GM06990 (cell line): ENCODE measurements at places on chromosomes 3 and 15.

DNA sequence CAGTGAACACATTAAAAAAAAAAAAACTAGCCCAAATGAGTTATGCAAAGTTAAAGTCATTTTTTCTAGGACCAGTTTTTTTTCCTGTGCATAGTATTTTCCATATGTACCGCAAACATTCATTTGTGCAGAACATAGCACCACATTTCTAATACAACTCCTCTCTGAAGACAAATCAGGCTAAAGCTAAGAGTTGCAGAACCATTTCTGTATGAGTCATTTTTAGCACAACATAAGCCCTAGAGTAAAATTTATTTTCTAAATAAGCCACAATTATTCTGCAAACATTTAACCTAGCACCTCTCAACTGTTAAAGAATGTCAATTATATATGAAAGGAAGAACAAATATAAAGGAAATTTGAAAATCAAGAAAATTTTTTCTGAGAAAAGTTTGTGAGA is 375.8 kb downstream of the TIGIT start:
- DNase-seq, result no peak

GRCh38 chr15:31214864-31215489 is 111.7 kb upstream of the KLF13 start:
- no peak for DNase-seq

DNA sequence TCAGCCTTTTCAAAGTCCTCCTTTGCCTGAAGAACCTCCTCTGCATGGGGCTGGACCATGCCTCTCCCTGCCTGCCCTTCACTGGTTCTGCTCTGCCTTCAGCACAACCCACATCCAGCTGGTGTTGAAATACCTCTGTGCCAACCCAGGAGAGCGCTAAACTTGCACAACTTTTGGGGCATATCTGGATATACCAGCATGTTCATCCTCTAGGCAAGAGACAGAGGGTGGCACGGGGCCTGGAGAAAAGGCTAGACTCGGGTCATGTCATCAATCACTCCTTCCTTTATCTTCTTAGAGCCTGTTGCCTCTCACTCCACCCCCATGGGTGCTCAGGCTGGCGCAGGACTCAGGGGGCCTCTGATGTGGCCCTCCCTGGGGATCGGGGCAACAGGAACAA is 4.8 kb downstream of the SEMA4B start:
- DNase-seq, result no peak

DNA sequence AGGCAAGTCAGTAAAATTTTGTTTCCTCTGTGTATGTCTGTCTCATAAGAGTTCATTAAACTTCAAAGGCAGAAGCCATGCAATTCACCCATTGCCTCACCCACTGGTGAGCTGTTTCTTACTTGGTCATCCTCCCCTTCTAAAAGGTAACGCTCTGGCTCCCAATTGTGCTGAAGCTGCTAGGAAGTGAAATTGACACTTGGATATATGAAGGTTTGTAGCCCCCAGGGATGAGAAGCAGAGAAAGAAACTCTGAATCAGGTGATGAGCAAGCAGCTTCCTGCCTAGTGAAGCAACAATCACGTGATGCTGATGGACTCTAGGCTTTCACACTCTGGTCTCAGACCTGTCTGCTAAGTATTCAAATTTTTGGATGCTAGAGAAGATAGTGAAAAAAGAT is 70.7 kb downstream of the CD200R1L start:
- no peak for DNase-seq

DNA sequence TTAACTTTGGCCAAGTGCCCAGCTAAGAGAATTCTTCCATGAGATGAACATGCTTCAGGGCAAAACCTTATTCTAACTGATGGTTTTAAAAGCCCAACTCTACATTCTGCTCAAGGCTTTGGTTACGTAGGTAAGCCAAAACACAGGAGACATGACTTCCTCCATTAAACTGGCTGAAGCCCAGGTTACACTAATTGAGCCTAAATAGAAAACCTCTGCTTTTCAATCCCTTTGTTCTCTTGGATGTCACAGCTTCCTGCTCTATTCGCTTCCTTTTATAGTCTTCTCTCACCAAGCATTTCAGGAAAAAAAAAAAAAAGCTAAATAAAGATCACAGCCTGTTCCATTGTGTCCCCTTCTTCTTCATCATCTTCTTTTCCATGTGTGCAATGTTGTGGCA is 420.4 kb downstream of the TIGIT start:
- DNase-seq, result no peak

GRCh38 chr15:98902931-98903330 is 104.7 kb downstream of the PGPEP1L start:
- DNase-seq, result no peak

DNA sequence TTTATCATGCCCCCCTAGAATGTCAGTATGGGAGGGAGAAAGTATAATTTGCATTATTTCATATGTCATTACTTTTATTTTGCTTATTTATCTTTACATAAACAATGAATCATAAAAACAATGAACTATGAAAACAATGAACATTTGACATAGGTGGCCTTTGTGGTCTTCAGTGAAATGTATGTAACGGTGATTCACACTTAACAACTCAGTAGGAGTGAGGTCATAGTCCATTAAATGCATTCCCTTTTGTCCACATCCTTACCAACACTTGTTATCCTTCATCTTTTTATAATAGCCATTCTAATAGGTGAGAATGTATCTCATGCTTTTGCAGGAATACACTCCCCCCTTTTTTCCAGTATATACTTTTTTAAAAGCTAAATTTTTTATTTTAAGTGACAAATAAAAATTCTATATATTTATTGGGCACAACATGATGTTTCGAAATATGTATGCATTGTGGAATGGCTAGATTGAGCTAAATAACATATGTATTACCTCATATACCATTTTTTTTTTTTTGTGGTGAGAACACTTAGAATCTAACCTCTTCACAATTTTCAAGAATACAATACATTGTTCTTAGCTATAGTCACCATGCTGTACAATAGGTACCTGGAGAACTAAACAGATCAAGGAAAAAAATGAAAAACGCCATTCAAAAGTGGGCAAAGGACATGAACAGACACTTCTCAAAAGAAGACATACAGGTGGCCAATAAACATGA is 189.5 kb downstream of the WDR72 start:
- no peak for DNase-seq

- no peak for DNase-seq
Measured at GRCh38 chr3:63872135-63872924, 8.7 kb downstream of the ATXN7 start.

GRCh38 chr15:70056091-70056680 is 41.5 kb downstream of the TLE3 start:
- DNase-seq, result no peak

GRCh38 chr3:27127195-27127594 is 242.0 kb downstream of the NEK10 start:
- no peak for DNase-seq

DNA sequence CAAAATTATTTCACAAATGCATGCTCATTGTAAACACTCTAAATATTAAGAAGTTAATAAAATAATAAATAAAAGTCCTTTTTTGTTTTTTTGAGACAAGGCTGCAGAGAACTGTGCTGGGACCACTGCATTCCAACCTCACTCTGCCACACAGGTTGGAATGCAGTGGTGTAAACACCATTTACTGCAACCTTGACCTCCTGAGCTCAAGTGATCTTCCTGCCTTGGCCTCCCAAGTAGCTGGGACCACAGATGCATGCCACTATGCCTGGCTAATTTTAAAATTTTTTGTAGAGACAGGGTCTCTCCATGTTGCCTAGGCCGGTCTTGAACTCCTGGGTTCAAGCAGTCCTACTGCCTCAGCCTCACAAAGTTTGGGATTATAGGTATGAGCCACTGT is 578.4 kb downstream of the ZIC1 start:
- no peak for DNase-seq

DNA sequence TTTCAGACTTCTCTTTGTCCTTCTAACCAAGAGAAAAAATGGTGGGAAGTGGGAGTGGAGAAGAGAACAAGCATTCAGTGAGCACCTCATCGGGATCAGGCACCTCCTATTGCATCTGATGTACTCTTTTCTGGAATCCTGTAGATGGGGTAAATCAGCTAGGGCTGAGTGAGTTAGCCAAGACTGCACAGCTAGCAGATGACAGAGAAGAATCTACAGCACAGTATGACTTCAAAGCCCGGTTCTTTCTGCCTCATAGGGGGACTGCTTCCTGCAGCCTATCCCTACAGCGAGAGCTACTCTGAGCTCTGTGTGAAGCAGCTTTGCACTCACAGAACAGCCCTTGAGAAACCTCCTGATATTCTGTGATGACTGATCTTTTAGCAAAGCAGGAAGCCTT is 275.2 kb upstream of the MEIS2 start:
- DNase-seq, result no peak

DNA sequence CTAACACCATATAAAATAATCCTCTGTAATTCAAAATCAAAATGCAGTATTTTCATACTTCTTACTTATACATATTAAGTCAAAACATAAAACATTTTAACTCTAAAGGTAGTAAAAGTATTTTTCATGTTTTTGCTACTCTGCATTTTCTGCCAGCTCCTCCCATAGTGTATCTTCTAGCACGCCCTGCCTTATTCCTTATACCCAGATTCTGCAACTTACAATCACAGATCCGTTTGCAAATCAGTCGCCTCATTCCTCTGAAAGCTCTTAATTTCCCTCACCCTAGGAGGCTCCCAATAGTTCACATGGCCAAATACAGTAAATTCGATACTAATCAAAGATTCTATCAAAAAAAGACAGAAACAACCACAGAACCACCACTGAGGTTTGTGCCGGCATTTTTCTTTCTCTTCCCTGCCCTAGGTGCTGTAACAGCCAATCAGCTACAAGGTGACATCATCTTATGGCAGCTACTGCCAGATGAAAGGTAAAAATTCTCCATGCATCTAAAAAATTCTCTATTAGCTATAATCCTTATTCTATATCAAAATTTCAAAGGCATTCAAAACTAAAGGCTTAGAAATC is 72.9 kb downstream of the CLASP2 start:
- no peak for DNase-seq

- DNase-seq, result no peak
Measured at GRCh38 chr3:191120447-191121298, 78.4 kb upstream of the OSTN start.

DNA sequence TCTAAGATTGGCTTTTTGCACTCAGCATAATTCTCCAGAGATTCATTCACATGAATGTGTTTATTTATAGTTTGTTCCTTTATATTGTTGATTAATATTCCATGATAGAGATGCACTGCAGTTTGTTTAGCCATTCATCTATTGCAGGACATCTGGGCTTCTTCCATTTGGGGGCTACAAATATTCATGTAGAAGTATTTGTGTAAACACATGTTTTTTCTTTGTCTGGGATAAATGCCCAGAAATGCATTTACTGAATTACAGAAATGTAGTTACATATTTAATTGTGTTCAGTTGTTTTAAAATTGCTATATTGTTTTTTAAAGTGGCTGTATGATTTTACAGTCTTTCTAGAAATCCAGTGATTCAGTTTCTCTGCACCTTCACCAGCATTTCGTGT is 635.0 kb downstream of the ZIC1 start:
- DNase-seq, result no peak
